ENCODE measurements at places on chromosomes 11 and 22.

DNA sequence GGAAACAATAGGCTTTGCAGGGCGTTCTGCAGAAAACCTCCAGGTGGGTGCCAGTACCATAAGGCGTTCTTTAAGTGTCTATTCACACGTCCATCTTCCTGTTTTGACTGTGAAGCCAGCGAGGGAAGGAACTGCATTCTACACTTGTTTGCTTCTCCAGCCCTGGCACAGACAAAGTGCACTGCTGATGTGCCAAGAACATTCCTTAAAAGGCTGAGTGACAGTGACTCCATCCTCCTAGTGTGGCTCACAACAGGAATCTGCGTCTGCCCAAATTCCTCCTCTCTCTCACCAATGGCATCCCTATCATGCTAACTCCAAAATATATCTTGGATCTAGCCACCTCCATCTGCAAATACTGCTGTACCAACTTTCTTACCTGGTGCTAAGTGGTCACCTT lies 407.4 kb upstream of the SYN3 start:
- DNase-seq: no peak

DNA sequence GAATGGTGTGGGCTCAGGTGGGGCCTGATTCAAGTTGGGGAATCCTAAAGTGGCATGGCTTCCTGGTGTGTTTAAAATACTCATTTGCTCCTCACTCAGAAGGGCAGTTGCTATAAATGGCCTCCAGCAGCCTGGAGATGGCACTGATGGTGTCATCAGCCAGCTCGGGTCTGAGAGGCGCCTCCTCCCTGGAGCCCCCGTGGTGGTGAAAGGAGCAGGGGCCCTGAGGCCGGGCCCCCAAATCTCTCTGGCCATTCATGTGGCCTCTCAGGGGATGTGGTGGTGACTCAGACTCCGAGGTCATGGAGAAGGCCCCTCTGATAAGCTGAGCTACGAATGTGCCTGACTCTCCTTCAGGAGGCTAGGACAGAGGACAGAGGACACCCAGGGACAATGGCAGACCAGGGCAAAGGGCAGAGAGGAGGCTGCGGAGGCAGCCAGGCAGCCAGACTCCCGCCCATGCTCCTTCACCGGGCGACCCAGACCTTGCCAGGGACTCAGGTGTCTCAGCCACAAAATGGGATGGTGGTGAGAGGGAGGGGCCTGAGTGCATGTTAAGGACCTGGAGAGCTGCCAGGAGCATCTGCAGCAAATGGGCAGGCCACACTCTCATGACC lies 129.2 kb downstream of the CTTN start:
- DNase-seq: no peak

DNA sequence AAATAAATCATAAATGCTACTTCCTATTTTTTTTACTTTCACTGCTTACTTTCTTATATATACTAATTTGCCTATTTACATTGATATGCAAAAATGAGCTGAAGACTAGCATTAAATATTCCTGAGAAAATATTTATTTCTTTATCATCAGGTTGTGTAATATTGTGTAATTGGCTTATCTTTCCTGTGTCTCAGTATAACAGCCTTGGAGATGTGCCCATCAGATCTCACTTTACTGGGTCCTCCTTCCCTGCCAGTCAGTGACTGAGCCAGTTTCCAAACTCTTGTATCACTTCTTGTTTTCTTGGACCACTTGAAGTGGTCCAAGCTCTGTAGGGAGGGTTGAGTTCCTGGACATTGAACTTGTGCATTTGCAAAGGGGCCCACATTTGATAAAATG lies 900.0 kb downstream of the LUZP2 start:
- DNase-seq: no peak

- no peak for DNase-seq
Measured at GRCh38 chr11:126930091-126930841, 70.3 kb downstream of the KIRREL3 start.
